NCI-H1930 (cell line): ENCODE measurements at places on chromosomes 13 and 19.

GRCh38 chr19:45508861-45509691 lies 1.8 kb downstream of the VASP start:
- no peak for DNase-seq

DNA sequence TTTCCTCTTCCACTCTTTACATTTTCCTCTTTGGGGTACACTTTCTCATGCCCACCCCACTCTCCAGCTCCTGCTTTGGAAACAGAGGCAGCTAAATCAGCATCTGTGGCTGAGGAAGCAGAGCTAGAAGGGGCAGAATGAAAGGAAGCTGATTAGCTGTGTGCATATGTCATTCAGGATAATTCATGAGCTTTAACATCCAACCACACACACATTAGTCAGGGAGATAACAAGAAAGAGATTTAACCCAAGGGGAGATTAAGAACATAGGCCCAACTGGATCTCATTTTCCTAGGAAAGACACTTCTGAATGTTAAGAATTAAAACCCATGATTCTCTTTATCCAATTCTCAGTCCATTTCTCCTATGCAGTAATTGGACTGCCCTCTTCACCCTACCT lies 405.5 kb downstream of the TBC1D4 start:
- DNase-seq = no peak

- no peak for DNase-seq
These were observed 186.5 kb upstream of the ATXN8OS start for GRCh38 chr13:69921156-69921555.

GRCh38 chr13:39401046-39401705 lies 201.8 kb downstream of the LHFPL6 start:
- no peak for DNase-seq

DNA sequence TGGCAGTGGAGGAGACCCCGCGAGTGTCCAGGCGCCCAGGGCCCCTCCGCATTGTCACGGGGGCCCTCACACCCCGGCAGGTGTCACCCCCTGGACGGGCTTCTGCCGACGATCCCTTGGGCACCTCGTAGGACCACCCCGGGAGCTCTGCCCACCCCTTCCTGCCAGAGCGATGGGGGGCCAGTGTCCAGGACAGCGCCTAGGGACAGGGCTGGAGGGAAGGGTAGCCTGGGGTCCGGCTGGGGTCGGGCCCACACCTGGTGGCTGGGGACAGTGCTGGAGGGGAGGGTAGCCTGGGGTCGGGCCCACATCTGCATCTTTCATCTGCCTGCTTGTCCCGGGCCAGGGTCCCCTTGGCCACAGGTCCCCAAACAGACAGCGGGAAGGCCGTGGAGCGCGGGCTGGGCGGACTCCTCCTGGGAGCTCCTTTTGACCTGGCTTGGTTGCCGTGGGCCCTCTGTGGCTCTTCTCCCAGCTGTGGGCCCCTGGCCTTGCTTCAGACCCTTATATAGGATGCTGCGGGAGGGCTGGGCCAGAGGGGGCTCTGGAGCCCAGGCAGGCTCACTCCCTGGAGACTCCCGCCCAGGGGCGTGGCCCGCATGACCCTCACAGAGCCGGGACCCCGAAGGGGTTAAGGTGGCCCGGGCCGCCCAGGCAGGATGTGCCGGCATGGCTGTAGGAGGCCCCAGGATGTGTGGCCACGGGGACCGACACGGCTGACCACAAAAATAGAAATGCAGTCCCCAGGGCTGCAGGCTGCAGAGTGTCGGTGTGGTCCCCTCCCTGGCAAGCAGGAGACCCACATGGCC lies 74.1 kb upstream of the MCF2L start:
- no peak for DNase-seq

- peak; percentile 18 for DNase-seq
These were observed 265.3 kb downstream of the NALCN start for GRCh38 chr13:101150998-101151397.

- peak; percentile 25 for DNase-seq
These were observed 6.0 kb downstream of the SYCE2 start for GRCh38 chr19:12913011-12913561.

DNA sequence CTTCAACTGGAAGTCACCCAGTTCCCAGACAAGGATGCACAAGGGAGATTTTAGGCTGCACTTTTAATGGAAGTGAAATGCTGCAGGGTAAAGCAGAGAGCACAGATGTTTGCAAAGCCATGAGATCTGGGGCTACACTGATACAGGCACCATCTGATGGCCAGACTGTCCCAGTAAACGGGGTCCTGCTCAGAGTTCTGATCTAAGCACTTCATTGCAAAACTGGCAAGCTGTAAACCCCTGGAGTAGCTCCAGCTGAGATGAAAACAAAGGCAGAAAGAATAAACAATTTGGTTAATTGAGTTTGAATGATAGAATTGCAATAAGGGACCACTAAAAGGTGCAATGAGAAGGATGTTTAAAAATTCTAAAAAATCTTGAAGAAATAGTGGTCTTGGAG lies 197.1 kb downstream of the OXGR1 start:
- DNase-seq = no peak
